ENCODE measurements at places on chromosomes 3 and 15.

- no peak for DNase-seq
Measured at GRCh38 chr3:194212161-194212844, 76.4 kb downstream of the HES1 start.

- no peak for DNase-seq
Measured at GRCh38 chr15:84795186-84795585, 22.0 kb upstream of the ALPK3 start.

DNA sequence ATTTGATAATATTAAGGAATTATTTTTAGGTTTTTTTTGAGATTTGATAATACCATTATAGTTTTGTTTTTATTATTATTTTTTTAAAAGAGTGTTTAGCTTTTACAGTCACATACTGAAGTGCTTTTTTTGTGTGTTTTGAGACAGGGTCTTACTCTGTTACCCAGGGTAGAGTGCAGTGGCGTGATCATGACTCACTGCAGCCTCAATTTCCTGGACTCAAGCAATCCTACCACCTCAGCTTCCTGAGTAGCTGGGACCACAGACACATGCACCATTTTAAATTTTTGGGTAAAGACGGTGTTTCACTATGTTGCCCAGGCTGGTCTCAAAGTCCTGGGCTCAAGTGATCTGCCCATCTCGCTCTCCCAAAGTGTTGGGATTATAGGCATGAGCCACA, 73.0 kb downstream of the SUMF1 start:
- DNase-seq, result peak; percentile 34

DNA sequence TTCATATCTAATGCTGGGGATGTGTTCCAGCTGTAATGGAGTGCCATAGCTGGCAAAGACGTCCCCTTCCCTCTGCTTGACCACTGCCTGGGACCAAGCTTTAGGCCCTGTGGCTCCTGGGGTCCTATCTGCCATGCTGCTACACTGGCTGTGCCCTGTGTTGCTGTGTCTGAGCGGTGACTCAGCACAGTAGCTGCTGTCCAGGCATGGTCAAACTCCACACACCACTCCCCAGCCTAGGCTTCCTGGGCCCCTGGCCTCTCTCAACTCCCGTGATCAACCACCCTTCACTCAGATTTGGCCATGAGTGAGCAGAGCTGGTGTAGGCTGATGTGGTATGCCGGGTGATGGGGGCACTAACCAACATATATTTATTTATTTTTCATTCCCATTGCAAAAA, 27.0 kb downstream of the EPHB1 start:
- no peak for DNase-seq

DNA sequence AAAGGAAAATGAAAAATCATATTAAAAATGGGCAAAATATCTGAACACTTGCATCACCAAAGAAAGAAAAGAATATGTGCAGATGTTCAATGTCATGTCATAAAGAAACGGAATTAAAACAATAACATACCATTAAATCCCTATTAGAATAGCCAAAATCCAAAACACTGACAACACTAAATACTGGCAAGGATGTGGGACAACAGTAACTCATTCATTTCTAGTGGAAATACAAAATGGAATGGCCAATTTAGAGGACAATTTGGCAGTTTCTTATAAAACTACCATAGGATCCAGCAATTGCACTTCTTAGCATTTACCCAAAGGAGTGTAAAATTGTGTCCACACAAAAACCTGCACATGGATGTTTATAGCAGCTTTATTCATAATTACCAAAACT, 542.5 kb upstream of the UBE2E2 start:
- DNase-seq, result no peak

DNA sequence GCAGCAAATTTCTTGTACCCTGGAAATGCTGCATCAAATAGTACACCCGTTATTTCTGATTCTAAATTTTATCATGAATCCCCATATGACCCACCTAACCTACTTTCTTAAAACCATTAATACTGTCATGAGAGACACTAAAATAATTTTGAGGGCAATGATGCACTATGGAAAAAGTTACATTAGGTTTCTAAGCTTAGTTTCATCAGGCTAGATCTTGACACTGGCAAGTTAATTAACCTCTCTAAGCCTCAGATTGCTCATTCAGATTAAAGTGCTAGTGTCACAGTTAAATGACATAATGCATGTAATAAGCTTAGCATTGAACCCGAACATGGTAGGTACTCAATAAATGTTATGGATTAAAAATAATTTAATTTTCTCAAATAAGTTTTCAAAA, 8.2 kb downstream of the GOLIM4 start:
- no peak for DNase-seq

GRCh38 chr3:48614044-48614443, 4.6 kb upstream of the UQCRC1 start:
- DNase-seq, result peak; percentile 87

DNA sequence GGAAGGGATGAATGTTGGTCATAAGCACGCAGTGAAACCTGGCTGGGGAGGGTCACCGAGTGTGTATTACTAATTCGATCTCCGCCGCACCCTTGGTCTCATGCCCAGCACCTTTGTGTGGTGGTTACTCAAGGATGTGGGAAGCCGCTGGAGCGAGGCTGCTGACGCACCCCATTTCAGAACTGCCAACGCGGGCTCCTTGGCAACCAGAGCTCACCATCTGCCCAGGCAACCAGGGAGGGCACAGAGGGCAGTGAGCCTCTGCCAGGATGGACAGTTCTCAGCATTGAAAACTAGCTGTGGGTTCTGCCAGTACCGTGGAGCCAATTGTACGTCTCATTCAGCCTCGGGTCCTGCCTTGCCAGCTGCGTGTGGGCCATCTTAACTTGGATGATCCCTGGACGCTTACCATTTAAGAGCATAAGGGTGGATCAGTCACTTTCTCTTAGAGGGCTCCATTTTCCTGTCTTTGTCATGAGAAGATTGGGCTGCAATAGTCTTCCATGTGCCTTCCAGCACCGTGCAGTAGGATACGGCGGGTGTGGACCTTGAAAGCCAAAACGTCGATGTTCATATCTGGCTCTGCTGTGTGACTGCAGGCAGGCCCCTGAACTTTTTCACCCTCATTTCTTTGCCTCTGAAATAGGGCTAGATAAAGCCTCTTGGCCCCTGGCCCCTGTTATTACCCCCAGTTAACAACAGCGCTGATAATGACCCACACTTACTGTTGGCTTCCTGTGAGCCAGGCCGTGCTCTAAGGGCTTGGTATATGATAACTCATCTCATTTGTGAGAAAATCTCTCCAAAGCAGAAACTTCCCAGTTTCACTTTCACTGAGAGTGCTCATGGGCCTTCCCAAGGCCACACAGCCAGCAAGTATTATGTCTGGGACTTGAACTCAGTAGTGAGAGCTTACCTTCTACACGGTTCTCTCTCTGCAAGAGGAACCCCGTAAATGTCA, 238.8 kb downstream of the OPA1 start:
- peak; percentile 50 for DNase-seq

DNA sequence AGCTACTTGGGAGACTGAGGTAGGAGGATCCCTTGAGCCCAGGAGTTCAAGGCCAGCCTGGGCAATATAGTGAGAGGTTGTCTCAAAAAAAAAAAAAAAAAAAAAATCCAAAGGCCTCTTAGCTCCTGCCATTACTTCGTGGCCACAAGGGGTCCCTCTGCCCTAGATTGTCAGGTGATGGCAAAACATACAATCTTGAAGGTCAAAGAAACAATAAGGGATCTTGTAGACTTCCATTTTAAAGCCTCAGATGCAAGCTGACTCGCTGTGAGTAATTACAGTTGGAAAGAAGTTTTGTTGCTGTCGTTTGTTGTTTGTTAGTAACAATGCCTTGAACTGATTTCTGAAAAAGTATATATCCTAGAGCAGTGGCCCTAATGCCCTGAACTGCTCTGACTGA, 55.9 kb upstream of the PLCL2 start:
- DNase-seq, result peak; percentile 44

- DNase-seq, result peak; percentile 94
Measured at GRCh38 chr15:41870689-41871081, 23.2 kb downstream of the SPTBN5 start.

- DNase-seq, result no peak
Measured at GRCh38 chr15:73716417-73716816, 32.2 kb downstream of the CD276 start.

- DNase-seq, result no peak
Measured at GRCh38 chr15:78063217-78063616, 14.3 kb downstream of the TBC1D2B start.

DNA sequence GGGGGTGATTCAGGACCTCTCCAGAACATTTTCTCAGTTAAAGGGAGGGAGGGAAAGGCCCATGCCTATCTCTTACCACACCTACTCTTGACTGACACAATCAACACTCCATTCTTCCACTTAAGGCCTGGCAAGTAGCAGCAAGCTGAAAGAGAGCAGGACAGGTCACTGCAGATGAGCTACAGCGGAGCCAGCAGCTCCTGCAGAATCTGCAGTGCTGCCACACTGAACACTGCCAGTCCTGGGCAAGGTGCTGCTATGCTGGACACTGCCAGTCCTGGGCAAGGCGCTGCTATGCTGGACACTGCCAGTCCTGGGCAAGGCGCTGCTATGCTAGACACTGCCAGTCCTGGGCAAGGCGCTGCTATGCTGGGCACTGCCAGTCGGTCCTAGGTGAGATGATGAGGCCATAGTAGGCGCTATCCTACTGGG, 143.7 kb downstream of the MYLK start:
- DNase-seq, result peak; percentile 91

DNA sequence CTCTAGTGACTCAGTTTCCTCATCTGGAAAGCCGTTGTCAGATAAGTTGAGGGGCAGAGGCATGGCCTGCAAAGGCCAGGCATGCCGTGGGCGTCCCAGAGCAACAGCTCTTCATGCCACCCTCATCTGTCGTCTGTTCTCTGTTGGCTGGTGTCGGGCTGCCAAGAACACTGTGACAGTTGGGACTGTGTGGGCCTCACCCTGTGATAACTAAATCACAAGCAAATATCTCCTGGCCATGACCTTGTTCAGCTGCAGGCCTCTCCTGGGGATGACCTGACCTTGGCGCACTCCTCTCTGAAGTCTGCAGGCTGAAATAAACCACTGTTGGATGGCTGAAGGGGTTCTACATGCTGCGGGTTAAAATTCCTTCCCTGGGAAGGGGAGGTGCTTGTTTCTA, 145.9 kb downstream of the SHQ1 start:
- no peak for DNase-seq

GRCh38 chr3:186849374-186849975, 7.0 kb downstream of the ADIPOQ start:
- DNase-seq, result peak; percentile 52

DNA sequence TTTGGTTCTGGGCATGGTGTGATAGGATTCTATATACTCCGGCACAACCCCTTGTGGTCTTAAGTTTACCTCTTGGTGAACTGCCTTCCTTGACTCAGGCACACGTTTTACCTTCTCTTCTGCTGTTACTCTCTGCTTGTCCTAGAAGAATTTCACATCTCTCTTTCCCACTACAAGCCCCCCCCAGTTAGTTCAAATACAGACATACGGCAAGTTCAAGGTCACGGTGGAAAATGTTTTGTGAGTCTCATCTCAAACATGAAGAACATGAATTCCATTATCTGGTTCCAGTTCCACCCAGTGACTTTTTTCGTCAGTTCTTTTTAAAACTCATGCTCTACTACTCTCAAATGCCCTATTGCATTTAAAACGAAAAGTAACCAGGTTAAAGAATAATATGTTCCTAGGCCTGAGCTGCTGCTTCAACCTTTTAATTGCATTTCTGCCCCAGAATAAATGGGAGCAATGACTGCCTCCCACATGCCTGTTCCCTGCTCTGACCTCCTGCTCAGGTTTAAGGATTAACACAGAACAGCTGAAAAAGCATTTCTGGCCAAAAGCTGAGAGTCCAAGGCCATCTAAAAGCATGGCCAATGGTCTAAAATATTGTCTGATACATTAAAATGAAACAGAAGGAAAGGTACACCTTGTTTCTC, 132.8 kb downstream of the OSBPL10 start:
- DNase-seq, result no peak

GRCh38 chr3:57206423-57206822, 6.6 kb upstream of the HESX1 start:
- DNase-seq, result no peak

GRCh38 chr3:193377591-193377990, 962 bp downstream of the ATP13A5 start:
- no peak for DNase-seq

DNA sequence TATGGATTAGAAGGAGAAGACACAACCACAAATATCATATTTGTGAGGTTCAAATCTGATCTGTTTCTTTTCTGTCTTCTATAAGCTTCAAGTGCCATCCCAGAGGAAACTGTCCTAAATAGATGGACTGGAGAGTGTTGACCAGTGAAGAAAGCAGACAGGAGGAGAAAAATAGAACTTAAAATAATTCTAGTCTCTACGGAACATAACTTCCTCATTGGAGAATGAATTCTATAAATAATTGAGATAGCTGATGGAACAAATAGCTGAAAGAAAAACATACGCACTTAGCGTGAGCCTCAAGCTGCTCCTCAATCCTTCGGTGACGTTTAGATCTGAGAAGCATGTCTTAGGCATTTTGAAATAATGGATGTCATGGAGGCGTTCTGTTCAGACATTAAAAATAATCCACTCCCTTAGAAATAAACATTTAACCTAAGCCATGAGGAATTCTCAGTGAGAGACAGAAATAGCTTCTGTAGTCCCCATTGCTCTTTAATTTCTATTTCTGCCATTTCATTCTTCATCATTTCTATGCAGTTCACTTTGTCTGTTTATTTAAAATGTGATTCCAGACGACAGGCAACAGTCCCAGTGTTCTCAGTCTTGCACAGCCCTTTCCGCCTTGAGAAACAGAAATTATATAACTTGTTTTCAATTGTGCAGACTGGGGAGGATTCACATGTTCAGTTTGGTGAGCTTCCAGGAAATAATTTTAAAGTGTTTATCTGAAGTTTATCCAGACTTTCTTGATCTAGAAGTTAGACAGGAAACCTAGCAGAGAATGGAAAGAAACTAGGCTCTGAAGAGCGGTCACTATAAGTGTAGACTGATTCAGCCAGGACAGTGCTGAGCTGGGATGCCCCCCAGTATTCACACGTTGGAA, 97.3 kb downstream of the NR1D2 start:
- no peak for DNase-seq

DNA sequence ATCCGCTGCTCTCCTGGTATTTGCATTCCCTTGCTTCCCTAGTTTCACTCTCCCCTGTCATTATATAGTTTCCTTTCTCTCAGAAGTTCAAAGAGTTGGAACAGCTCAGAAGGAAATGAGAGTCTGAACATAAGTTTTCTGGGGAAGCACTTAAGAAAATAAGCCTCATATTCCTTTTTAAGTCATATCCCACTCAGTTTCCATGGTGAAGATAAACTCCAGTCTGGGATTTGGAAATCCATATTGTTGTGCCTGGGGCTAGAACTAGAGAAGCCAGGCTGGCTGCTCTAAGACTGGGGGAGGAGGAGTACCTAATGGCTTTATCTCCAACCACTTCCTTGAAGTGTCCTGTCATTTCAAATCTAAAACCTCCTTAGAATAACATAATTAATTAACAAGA, 134.2 kb upstream of the ALCAM start:
- peak; percentile 23 for DNase-seq

- no peak for DNase-seq
Measured at GRCh38 chr3:123728014-123728413, 143.2 kb upstream of the HACD2 start.

DNA sequence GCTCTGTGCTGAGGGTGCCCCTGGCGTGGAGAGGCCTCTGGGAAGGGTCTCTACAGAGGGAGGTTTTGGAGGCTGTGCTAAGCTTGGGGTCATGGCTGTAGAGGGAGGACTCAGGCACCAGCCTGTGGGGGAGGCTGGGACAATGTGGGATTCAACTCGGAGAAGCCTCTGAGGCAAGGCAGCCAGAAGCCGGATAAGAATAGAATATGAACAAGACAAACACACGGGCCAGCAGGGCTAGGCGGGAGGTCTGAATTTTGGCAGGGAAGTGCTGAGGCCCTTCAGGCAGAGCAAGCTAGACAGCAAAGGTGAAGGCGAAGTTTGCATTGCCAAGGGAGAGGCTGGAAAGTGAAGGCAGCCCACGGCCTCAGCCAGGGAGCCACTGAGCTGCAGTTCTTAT, 612.1 kb upstream of the NR2F2 start:
- no peak for DNase-seq
